ENCODE measurements at places on chromosomes 16 and 17.

DNA sequence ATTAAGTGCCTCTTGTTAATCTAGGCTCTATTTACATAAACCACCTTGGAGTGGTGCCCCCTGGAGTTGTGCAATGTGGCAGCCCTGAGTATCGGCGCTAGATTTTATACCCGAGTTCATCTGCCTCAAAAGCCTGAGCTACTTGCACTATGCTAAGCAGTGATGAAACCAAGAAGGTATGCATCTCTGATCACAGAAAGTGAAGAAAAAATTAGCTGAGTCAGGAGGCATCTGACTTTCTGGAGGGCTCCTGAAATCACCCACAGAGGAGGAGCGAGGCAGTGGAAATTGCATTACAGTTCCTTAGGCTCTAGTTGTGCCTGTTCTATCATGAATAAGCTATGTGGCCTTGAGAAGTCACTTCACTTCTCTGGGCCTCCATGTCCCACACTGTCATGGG lies 80.3 kb upstream of the PSMD7 start:
- no peak for DNase-seq

DNA sequence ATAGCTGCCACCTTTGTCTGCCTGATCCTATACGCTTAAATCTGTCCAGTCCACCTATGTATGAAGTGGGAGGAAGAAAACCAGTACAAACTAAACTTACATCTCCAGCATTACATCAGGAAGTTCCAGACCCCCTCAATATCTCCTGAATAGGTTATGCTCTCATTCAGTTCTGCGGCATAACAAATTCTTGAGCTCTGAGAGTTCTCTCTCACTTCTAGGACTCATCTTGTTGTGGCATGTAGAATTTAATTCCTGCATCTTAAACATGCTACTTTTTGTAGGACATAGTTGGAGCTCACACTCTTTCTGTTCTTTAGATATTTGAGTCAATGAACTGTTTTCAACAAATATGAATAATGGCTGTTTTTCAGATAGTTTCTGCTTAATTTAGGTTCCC lies 662.5 kb downstream of the CDH11 start:
- DNase-seq, result no peak

DNA sequence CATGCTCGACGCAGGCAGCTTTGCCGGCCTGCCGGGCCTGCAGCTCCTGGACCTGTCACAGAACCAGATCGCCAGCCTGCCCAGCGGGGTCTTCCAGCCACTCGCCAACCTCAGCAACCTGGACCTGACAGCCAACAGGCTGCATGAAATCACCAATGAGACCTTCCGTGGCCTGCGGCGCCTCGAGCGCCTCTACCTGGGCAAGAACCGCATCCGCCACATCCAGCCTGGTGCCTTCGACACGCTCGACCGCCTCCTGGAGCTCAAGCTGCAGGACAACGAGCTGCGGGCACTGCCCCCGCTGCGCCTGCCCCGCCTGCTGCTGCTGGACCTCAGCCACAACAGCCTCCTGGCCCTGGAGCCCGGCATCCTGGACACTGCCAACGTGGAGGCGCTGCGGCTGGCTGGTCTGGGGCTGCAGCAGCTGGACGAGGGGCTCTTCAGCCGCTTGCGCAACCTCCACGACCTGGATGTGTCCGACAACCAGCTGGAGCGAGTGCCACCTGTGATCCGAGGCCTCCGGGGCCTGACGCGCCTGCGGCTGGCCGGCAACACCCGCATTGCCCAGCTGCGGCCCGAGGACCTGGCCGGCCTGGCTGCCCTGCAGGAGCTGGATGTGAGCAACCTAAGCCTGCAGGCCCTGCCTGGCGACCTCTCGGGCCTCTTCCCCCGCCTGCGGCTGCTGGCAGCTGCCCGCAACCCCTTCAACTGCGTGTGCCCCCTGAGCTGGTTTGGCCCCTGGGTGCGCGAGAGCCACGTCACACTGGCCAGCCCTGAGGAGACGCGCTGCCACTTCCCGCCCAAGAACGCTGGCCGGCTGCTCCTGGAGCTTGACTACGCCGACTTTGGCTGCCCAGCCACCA lies 9.7 kb downstream of the VASN start:
- no peak for DNase-seq

DNA sequence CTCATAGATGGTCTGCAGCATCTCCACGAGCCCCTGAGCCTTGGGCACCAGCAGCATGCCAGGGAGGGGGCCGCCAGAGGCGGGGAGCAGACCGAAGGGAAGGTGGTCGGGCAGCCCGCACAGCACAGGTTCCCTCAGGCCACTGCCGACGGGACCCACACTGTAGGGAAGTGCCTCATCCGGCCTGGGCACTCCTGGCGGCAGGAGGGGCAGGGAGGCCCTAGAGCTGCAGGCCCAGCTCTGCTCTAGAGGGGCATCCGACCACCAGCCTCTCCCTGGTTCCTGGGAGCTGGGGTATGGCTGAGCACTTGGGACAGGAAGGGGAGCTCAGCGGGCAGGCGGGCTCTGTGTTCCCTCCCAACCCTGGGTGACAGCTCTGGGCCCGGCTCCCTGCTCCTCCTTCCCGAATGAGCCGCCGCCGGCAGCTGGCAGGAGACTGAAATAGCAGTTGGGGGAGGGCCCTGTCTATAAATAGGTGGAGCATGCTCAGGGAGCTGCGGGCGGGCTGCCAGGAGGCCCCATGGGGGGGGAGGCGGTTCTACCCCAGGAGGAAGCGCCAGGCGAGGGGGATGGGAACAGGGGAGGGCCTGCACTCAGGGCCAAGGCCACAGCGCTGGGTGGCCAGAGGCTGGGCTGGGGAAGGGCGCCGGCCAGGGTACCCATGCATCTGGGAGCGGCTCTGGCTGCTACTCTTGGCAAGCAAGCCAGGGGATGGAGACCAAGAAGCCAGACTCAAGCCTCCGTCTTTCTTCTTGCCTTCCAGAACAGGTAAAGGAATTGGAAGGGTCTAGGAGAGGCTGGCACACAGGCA lies 12.4 kb downstream of the HDAC5 start:
- DNase-seq, result no peak

DNA sequence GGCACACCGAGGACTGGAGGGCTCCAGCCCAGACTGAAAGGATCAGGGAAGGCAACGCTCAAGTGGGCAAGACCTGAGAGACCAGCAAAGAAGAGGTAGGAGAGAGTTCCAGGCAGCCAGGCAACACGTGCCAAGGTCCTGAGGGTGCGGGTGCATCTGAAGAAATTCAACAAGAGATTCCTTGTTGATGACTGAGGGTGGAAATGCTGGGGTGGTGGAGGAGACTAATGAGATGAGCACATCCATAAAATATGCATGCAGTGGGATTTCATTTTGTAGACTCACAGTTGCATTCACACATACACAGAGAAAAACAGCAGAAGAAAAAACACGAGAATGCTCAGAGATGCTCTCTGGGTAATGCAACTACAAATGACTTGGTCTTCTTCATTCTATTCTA lies 154.8 kb upstream of the FOXF1 start:
- DNase-seq, result no peak

DNA sequence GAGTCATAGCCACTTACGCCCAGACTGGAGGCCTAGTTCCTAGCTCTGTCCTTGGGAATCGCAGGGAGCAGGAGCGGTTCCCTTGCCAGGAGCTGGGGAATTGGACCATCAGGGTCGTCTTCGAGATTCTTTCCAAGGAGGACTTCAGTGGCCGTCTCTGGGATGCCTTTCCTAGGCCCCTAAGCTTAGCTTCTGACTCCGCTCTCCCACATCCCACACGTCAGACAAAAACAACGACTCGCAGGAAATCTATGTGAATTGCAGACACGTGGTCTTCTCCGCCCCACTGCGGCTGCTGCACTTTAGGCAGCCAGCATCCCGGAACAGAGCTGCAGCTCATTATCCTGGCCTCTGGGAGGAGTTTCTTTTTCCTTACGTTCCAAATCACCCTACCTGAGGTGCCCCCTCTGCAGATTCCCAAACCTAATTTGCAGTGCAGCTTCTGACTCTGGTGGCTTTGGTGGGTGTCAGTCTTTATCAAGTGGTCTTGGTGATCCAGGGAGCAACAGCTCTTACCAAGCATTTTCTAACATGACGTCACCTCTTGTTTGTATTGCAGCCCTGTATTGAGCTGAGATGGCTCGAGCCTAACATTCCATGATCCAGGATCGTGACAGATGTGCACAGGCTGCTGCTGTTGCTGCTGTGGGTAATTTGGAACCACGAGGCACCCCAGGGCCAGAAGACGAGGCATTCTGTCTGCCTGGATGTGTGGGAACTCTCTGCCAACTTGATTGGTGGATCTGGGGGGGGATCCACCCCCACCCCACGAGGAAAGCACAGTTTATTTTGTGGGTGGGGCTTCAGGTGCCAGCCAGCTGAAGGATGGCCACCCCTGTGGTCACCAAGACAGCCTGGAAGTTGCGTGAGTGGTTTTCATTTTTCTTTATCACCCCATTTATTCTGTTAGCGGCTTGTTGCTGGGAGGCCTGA lies 1.1 kb downstream of the KATNB1 start:
- DNase-seq, result no peak

GRCh38 chr17:19386974-19387920 lies at the start of gene MFAP4:
Gene MFAP4 (minus strand): TSS chr17:19387190. CDS start chr17:19387155, 35 bp downstream.
- no peak for DNase-seq

DNA sequence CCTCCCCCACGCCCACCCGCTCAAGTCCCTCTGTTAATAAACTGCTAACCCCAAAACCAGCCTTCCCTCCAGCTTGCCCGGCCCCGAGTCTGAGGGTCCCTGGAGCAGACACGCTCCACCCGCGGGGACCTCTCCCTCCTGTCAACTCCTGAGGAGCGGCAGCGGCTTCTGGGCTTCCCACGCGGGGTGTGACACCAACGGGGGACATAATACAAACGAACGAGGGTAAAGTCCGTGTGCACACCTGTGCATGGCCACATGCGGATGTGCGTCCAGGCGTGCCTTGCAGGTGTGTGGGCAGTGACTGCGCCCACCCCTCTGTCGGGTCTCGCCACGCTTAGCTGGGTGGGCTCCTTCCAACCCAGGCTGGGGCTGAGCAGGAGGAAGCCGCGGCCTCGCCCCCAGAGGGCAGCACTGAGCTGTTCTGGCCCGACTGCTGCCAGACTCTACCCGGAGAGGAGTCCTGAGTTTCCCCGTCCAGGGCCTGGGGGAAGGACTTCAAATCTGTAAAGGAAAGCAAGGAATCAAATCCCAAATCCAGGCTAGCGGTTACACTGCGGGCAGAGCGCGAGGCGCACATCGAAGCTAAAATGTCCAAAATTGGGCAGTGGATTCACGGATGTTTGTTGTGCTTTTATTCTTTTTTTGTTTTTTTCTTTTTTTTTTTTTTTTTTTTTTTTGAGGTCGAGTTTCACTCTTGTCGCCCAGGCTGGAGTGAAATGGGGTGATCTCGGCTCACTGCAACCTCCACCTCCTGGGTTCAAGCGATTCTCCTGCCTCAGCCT lies 24.2 kb upstream of the KRT17 start:
- DNase-seq, result peak; percentile 69

- no peak for DNase-seq
Observed at GRCh38 chr17:9566067-9566466, 9.6 kb downstream of the STX8 start.

GRCh38 chr17:69096541-69096940 lies 35.8 kb upstream of the ABCA9 start:
- no peak for DNase-seq

GRCh38 chr17:55740511-55741355 lies 10.1 kb upstream of the PCTP start:
- DNase-seq, result no peak

GRCh38 chr17:75525806-75526554 lies 483 bp downstream of the LLGL2 start:
- DNase-seq, result no peak

DNA sequence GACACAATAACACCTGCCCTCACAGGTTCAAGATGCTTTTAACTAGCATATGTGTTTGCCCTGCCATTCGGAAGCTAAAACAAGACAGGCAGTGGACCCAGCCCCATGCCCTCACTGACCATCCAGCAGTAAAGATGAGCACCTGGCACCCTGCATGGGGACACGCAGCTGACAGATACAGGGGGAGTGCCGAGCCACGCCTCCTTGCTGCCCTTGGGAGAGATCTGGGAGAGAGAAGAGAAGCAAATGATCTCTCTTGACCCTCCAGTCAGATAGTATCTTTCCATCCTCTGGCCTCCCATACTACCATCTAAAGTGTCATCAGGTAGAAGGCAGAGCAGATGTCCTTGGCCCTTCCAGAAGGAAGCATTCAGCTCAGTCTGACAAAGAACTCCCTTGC lies 40.6 kb upstream of the MYOCD start:
- no peak for DNase-seq

GRCh38 chr17:39757931-39758873 lies 20.5 kb downstream of the GRB7 start:
- DNase-seq, result no peak

GRCh38 chr16:26594666-26595065 lies 472.1 kb upstream of the C16orf82 start:
- no peak for DNase-seq

- no peak for DNase-seq
Observed at GRCh38 chr16:50816901-50817555, 75.1 kb downstream of the CYLD start.

- DNase-seq, result no peak
Observed at GRCh38 chr16:63841271-63841670, 1280.6 kb downstream of the CDH11 start.

DNA sequence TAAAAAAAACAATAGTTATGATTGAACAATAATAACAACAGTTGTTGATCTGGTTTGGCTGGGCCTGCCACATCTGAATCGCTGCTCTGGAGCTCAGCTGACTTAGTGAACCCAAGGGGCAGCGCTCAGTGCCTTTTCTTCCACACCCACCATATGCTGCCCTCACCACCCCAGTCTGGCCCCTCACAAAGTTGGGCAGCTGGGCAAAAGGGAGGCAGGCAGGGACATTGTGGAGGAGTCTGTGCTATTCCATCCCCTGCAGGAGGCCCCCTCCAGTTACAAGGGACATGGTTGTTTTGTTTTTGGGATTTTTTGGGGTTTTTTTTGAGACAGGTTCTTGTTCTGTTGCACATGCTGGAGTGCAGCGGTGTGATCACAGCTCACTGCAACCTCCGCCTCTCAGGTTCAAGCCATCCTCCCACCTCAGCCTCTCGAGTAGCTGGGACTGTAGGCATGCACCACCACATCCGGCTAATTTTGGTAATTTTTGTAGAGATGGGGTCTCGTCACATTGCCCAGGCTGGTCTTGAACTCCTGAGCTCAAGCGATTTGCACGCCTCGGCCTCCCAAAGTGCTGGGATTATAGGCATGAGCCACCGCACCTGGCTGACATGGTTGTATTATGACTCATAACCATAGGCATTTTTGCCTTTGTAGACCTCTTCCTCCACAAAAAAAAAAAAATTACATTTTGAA lies 8.6 kb upstream of the PECAM1 start:
- no peak for DNase-seq

GRCh38 chr17:45752246-45752645 lies 31.9 kb upstream of the CRHR1 start:
- no peak for DNase-seq
